RWPE1 (cell line): ENCODE measurements at places on chromosomes 16 and 17.

- DNase-seq: no peak
These were observed 62.8 kb downstream of the GRB7 start for GRCh38 chr17:39800540-39800939.

GRCh38 chr17:67246403-67246652 lies 1.3 kb upstream of the HELZ start:
- no peak for DNase-seq

GRCh38 chr17:66348584-66349165 lies 46.3 kb downstream of the PRKCA start:
- DNase-seq: peak; percentile 75

DNA sequence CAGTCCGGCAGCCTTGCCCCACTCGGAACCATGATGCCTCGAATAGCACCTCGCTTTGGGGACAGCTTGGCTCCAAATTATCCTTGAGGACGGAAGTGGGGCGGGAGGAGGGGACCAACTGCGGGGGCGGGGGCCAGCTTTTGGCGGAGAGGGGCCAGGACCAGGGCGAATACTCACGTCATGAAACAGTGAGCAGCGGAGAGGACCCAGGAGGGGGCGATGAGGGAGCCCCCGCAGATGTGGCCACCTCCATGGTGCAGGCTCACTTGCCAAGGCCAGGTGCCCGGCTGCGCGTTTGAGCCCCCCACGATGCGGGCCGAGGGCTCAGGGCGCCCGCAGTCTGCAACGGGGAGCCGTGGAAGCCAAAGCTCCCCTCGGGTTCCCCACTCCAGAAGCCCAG lies 970 bp downstream of the PRSS36 start:
- no peak for DNase-seq

GRCh38 chr17:36144981-36145729 lies 31.3 kb downstream of the TBC1D3B start:
- DNase-seq: no peak

DNA sequence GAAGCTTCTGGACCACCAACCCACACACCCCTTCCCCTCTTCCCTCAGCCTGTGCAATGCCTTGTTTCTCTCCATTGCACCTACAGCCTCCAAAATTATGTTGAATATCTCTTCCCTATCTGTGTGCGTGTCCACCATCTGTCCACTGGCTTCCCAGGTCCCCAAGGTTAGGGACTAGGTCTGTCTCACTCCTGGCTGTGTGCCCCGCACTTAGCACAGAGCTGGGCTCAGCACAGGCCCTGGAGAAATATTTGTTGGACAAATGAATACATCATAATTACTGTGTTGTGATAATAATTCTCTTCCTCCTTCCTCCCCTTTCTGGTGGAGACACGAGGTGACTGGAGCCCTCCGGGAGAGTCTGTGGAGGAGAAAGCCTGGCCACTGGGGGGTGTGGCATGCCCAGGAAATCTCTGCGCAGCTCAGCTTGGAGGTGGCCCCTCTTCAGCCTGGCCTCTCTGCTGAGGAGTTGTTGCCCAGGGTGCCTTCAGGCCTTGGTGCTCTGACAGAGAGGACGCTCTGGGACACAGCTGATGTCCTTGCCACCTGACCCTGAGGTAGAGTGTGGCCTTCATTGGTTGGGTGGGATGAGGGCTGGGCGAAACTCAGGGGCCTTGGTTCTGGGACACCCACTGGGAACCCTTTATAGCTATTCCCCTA lies 3.3 kb upstream of the BRD7 start:
- DNase-seq: no peak

- no peak for DNase-seq
These were observed 200.3 kb downstream of the SEC14L1 start for GRCh38 chr17:77341069-77341541.

GRCh38 chr16:54342966-54343365 lies 56.4 kb upstream of the IRX3 start:
- DNase-seq: no peak

- peak; percentile 82 for DNase-seq
These were observed 58.0 kb upstream of the GSE1 start for GRCh38 chr16:85554889-85555718.

GRCh38 chr17:83080858-83081683 lies 1.7 kb downstream of the METRNL start:
- DNase-seq: no peak

GRCh38 chr17:8468127-8468526 lies 32.4 kb downstream of the NDEL1 start:
- no peak for DNase-seq

- no peak for DNase-seq
These were observed 24.9 kb downstream of the HYDIN start for GRCh38 chr16:71205482-71206131.

DNA sequence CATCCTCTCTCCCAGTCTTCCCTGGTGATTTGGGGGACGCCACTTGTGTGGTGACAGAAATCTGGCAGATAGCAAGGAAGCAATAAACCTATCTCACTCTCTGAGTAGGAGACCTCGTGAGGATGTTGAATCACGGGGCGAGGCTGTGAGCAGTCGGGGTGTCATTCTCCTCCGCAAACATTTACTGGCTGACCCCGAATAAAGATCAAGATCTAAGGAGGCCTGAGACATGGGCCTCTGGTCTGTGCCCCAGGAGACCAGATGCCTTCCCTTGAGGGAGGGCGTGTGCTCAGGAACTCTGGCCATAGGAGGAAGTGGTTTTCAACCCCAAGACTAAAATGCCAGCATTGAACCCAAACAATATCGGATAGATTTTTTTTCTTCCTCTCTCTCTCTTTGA lies 53.1 kb downstream of the FOXL1 start:
- DNase-seq: peak; percentile 51

GRCh38 chr17:77193653-77194052 lies 52.9 kb downstream of the SEC14L1 start:
- DNase-seq: no peak

DNA sequence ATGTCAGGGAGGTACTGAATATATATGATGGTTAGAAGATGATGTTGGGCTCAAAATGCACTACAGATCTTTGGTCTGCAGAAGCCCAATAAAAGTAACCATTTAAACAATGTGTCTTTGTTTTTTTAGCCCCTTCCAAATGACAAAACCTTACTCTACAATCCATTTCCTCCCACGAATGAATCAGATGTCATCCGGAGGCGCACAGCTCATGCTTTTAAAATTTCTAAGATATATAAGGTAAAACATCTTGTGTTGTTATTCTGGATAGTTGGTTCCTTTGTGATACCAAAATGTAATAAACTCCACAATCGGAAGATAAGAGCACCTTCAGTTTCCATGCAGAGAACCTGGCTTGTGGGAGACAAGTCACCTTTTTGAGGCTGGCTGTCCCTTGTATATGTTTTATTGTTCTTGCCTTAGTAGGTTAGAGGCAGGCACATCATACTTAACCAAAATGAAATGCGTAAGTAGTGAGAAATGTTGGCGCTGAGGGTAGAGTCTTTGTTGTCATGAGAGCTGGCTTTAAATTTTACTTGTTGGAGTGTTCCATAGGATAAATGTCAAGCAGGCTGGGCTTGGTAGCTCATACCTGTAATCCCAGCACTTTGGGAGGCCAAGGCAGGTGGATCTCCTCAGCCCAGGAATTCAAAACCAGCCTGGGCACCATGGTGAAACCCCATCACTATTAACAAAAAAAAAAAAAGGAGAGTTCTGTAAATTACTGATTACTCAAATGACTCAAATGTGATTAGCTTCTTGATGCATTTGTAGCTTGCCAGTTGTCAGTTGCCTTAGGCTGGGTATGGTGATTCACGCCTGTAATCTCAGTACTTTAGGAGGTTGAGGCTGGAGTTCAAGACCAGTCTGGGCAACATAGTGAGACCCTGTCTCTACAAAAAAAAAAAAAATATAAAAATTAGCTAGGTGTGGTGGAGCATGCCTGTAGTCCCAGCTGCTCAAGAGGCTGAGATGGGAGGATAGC lies 19.7 kb upstream of the SNTB2 start:
- no peak for DNase-seq

- peak; percentile 68 for DNase-seq
These were observed 70.1 kb downstream of the ABCC1 start for GRCh38 chr16:16019488-16019887.

DNA sequence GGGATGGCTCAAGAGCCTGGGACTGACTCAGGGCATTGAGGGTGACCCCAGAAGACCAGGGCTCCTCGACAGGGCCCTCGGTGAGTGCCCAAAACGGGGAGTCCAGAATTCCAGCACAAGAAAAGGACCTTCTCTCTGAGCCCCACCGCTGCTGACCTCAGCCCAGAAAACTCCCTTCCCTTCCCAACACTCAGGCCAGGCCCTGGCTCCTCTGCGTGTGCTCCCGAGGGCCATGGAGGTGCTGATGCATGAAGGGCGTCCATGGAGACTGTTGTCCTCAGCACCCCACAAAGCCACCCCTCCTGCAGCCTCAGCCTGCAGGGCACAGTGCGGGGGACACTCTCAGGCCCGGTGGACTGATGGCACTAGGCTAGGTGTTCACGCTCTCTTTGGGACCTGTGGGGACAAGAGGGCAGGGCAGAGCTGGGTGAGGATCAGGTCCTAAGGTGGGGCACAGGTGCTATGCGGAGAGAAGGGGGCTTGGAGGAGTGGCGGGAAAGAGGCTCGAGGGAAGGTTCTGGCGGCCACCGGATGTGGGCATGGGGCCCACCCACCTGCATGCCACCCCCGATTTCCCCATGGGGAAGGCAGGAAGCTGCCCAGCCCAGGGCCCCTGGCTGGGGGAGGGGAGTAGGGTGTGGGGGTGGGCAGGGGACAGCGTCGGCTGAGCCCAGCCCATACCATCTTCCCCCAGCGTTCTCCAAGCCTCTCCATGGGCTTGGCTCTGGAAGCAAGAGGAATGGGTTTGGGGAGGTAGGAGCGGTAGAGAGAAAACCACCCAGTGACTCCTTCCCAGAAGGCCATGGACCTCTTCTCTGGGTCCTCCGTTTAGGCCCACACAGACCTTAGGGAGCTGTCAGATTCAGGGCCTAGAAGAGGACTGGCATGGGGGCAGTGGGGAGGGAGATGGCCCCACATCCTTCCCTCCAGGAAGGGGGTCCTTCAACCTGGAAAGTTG lies 4.5 kb upstream of the TSPOAP1 start:
- no peak for DNase-seq

DNA sequence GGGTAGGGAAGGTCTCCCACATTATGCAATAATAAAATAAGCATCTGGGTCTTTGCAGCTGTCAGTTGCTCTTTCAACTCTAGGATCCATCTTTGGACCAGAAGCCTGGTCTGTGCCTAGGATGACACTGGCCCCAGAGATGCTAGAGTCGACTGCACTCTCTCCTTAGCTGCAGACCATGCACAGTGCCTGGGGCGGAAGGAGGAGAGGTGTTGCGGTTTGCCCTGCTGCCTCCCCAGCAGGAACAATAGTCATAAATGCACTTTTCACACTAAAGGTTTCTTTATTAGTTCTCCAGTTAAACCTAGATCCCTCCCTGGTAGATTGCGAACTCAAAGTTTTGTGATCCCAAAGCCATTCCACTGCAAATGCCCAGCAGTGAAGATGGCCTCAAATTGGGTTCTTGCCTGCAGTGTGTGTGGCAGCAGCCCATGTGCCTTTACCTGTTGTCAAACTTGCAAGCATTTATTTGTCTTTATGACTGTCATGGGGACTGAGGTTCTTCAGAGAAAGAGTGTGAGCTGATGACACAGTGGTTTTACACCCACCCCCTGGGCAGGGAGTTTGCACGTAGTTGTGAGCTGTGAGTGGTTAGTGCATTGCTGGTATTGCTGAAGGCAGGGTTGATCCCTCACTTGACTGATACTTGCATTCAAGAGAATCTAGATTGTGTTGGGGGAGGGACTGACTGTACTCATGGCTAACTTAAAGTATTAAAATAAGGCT lies 10.3 kb downstream of the ATXN1L start:
- DNase-seq: no peak

GRCh38 chr17:43790311-43790940 lies 10.2 kb downstream of the CFAP97D1 start:
- no peak for DNase-seq

DNA sequence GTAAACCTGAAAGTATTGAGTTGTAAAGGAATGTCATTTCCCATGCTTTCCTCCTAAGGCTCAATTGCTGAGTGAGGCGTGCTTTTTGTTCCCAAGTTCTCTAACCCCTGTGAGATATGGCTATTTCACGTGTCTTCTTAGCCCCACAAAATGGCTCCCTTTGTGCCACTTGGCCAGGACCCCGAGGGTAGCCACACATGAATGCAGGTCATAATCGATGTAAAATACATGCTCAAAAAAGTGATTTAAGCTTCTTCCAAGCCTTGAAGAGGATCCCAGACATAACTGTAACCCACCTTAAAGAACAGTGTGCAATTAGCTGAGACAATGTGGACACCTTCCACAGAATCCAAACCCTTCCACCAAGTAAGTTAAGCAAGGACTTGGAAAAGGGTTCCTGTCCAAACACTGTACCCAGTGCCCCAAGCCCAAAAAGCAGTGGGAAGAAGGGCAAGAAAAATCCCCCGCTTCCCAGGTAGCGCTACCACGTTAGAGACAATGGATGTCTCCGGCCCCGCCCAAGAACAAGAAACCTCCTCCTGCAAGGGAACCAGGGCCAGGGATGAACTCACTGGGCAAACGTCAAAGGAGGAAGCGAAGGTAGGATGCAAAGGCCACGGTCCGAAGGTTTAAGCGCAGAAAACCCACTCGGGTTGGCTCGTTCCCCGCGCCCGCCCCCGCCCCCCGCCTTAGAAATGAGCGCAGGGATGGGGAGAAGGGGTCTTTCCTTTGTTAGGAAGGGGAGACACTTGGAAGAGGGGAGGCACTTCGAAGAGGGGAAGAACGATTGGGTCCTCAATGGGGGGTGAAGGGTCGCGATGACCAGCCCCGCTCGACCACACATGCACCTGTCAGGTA lies 1.2 kb downstream of the JPT1 start:
- peak; percentile 63 for DNase-seq

GRCh38 chr17:37207103-37207502 lies 168.7 kb upstream of the C17orf78 start:
- DNase-seq: no peak

- DNase-seq: no peak
These were observed 1.1 kb upstream of the RAB11FIP4 start for GRCh38 chr17:31390426-31390747.

DNA sequence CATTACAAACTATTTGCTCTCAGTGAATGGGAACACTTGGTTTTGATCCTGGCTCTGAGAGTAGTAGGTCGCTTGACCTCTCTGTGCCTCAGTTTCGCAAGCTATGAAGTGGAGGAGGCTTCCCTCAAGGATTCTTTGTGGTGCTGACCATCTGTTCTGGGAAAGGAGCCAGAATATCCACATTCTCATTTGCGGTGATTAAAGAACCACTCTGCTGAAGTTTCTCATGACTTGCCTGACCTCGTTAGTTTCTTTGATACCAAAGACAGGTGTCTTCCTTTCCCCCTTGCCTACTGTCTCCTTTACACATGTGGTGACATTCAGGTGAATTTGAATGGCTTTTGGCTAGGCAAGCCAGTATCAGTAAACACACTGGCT lies 116.0 kb downstream of the SNX29 start:
- DNase-seq: no peak

DNA sequence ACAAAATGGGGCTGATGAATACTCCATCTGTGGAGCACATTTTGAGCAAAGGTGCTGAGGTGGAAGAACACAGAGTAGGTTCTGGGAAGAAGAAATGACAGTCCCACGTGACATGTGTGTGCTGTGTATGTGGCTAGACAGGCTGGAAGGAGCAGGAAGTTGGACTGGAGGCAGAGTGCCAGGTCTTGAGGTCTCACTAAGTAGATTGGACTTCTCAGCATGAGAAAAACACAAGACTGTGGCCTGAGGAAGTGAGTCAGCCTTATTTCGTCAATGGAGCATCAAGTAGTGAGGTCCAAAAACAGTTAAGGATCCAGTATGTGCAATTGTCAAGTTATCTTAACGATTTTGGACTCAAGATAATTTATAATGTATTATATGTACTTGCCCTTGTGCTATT lies 736.5 kb downstream of the KCNJ2 start:
- DNase-seq: peak; percentile 46

GRCh38 chr17:79728169-79728907 lies 2.4 kb upstream of the ENPP7 start:
- peak; percentile 93 for DNase-seq

GRCh38 chr17:60098578-60098977 lies 19.9 kb upstream of the HEATR6 start:
- no peak for DNase-seq
